Eye (tissue), 1 donor: ENCODE measurements at places on chromosomes 12 and 14.

GRCh38 chr12:114817571-114818425 lies 133.8 kb upstream of the TBX3 start:
- DNase-seq, result no peak

DNA sequence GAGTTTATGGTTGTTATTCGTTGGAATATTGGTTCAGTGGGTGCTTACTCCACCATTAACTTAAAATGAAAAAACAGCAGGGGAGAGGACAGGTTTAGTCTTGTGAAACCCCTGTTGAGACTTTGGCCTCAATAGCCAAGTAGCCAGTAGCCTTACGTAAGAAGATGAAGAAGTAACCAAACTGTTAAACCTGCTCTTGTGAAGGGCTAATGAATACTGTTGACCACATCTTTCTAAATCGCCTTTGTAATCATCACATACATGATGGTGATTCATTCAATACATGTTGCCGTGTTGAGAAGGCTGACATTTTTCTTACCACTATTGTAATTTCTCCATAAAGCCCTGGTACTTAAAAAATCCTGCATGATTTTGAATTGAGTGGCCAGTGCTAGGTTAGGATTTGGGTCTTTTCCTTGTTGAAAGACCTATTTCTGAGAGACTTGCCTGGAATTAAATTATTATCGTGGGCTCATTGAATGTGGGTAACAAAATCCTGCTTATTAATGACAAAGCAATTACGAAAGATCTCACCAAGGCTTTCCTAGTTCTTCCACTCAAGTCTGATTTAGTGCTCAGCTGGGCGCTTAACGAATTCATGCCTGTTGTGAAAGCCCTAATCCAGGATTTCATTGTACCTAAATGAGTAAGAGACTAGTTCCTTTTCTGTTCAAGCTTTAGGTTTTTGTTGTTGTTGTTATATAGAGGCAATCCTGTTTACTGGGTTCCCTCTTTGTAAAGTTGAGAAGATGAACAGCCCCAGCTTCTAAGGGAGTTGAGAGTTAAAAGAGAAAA lies 333.1 kb downstream of the FUT8 start:
- DNase-seq, result no peak

DNA sequence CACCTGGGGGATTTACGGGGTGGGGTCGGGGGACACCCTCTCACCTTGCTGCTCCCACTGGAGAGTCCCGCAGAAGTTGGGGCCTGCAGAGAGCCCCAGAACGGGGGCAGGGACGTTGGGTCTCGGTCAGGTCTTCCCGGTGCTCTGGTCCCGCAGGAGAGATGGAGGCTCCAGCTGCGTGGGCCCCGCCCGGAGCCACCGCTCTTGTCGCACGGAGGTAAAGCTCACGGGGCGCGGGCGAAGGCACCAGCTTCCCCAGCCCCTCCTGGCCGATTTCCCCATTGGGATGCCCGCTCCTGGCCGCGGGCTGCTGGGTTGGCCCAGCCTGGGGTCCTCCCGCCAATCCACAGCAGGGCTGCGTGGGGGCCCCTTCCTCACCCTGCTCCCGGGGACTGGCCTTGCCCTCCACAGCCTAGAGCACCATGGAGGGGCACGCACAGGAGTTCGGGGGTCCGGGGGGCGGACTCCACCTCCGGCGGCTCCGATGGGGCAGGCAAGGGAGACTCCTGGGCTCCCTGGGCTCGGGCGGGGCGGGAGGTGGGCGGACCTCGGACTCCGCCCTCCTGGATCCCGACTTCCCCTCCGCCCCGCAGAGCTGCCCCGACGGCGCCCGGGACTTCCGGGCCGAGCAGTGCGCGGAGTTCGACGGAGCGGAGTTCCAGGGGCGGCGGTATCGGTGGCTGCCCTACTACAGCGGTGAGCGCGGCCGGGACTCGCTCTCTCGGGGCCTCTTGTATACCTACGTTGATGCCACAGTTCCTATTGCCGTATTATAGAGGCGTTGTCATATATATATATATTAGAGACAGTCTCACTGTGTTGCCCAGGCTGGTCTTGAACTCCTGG lies 8.4 kb downstream of the PAPLN start:
- peak; percentile 48 for DNase-seq

DNA sequence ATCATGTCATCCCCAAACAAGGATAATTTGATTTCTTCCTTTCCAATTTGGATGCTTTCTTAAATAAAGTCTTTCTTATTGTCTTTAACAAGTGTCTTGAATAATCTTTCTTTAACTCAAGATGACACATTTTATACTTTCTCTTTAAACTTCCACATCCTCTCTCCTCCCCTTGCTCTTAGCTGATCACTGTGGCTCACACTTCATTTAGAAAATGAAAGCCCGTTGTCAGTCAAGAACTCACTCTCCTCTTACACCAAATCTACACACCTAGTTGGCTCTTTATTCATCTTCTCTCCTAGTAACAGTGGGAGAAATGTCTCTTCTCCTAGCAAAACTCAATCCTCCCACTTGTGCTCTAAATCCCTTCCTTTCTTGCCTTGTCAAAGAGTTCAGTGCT lies 10.4 kb upstream of the RMST start:
- DNase-seq, result no peak

DNA sequence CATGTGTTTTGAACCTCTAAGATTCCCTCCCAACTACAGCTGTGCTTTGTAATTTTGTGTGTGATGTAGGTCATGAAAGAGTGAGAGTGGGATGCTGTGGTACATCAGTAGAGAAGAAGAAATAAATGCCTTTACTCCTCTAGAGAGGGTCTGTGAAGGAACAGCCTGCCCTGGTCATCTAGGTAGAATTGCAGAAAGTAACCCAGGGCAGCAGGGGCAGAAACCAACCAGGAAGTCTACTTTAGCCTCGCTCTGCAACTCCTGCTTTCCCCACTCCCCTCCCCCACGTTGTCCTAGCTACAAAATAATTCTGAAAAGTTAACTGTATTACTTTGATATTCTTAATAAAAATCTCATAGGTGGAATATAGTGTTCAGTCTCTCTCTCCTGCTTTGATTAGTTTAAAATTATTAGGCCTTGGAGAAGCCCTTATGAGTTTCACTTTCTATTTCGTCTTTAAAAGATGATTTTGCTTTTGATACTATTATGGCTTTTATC lies 7.5 kb downstream of the TBK1 start:
- no peak for DNase-seq

- no peak for DNase-seq
Measured at GRCh38 chr14:70638416-70638815, 3.3 kb upstream of the TTC9 start.

- DNase-seq, result no peak
Measured at GRCh38 chr14:55241673-55242072, 29.5 kb upstream of the FBXO34 start.

- no peak for DNase-seq
Measured at GRCh38 chr14:30082486-30082885, 154.8 kb upstream of the PRKD1 start.

GRCh38 chr12:9897535-9897934 lies 16.2 kb downstream of the KLRF2 start:
- DNase-seq, result no peak

DNA sequence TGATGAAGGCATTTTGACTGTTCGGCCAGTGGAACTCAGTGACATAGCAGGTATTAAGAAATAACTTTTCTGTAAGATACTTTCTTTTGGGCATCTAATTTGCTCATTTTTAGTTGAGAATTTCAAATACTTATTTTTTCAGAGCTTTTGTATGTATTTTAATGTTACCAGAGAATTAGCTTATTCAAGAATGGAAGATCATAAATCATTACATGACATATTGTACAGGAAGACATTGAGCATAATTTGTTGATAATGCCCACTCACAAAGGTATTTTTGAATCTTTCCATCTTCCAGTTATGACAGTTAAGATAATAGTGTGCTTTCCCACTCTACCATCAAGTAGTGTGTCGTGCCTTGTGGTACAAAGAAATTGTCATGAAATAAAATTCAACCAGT lies 36.5 kb downstream of the TMEM117 start:
- no peak for DNase-seq

DNA sequence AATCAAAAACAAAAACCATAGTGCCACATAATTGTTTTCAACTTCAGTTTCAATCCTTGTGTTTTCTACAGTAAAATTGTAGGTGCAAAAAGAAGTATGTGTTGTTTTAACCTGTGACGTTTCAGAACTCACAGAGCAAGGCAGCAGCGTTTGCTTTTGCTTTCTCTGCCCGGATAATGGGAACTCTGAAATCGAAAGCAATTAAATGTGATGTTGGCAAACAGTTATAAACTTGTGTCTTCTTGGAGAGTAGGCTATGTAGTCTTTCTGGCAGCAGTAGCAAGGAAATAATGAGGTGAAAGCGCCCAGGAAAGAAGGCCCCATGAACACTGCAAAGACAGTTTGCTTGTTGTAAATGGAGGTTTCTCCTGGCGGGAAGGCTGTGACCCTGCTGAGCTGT lies 39.1 kb downstream of the FNTB start:
- DNase-seq, result no peak

- DNase-seq, result no peak
Measured at GRCh38 chr12:1445807-1446206, 148.6 kb downstream of the FBXL14 start.

- no peak for DNase-seq
Measured at GRCh38 chr12:57470286-57470969, 9.2 kb downstream of the ARHGAP9 start.

DNA sequence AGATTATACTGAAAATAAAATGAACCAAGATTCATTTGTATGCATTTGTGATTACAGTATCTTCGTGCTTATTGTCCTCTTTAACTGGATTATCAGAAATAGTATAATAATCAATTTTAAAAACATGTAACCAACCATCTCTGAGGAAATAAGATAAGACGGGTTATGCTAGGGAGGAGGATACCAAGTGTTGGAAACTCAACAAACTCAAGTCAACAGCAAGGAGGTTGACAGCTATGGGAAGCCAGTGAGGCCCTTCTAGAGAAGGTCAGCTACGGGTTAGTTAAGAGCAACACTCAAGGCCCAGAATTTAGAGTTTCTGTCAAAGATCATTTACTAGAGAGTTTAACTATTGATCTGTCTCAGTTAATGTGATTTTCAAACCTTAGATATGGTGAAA lies 137.2 kb downstream of the PDZRN4 start:
- DNase-seq, result no peak

GRCh38 chr12:50742776-50743175 lies 21.1 kb upstream of the ATF1 start:
- no peak for DNase-seq

- DNase-seq, result no peak
Measured at GRCh38 chr12:103161582-103162362, 204.3 kb downstream of the ASCL1 start.

GRCh38 chr14:59529189-59529588 lies 44.9 kb downstream of the JKAMP start:
- DNase-seq, result no peak

- DNase-seq, result peak; percentile 61
Measured at GRCh38 chr12:122062832-122063693, 15.5 kb upstream of the MLXIP start.

GRCh38 chr14:52079239-52079959 lies 10.5 kb upstream of the NID2 start:
- DNase-seq, result no peak

DNA sequence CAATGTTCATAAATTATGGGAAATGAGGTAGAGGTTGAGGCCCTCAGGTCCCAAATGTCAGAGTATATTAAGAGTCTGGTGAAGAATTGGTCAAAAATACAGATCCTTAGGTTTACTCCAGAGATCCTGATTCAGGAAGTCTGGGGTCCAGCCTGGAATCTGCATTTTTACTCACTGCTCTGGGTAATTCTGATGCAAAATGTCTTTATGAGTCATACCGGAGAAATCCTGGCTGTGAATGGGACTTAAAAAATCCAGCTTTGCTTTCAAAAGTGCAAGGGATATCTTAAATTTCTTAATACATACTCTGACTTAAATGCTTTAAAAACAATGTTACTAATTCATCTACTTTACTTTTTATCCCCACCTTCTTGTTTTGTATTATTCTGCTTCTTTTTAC lies 74.5 kb downstream of the FERMT2 start:
- no peak for DNase-seq

DNA sequence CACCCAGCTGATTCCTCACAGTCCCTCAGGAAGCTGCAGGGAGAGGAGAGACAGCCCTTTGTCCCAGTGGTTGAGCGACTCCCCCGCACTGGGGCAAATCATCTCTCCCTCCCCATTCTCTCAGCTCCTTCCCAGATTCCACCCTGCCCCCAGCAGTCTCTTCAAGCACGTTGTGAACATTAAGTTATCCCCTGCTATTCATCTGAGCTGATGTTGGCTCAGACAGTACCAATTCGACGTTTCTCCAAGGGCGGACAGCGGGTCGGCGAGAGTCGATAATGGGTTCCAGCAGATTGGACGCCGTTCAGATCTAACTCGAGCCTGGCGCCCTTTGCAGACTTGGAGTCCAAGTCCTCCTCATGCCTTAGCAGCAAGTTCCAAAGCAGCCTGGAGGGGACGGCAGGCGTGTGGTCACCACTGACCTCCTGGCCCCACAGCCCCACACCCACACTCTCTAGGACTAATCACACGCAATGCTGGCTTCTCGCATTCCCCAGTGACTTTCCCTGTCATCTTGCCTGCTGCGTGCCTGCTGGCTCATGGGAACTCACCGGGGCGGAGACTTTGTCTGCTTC lies 245.9 kb downstream of the CHST11 start:
- DNase-seq, result peak; percentile 42

- DNase-seq, result peak; percentile 52
Measured at GRCh38 chr12:24838531-24838950, 110.4 kb downstream of the BCAT1 start.

DNA sequence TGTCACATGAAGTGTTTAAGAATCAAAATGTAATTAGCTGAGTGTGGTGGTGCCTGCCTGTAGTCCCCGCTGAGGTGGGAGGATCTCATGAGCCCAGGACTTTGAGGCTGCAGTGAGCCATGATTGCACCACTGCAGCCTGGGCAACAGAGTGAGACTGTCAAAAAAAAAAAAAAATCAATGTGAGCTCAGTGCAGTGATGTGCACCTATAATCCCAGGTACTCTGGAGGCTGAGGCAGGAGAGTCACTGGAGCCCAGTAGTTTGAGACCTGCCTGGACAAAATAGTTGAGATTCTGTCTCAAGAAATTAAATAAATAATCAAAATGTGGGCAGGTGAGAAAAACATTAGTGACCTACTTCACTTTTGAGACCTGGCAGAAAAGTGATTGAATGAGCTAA lies 140.0 kb downstream of the MON2 start:
- DNase-seq, result peak; percentile 27
